K562 (cell line): ENCODE measurements at places on chromosomes 3 and 15. TPM values are rescaled to one million over a fixed set of nuclear protein-coding genes. Genes with fewer than 3 reads are reported as not detected.

Gene LRRC34
- not detected in 2 replicates for polyA plus RNA-seq

Gene NEO1
- 0.13 and 0.40 TPM in 2 replicates for polyA plus RNA-seq

Gene NOX5
- polyA plus RNA-seq: not detected in 2 replicates

Gene NR1I2
- not detected in 2 replicates for polyA plus RNA-seq

Gene ROPN1B
- polyA plus RNA-seq: not detected in 2 replicates

Gene MME
- 2.0 and 3.4 TPM in 2 replicates for polyA plus RNA-seq

Gene CTXN2
- not detected in 2 replicates for polyA plus RNA-seq

Gene PTX3
- 0.33 and 0.53 TPM in 2 replicates for polyA plus RNA-seq

Gene PLSCR5
- not detected in 2 replicates for polyA plus RNA-seq

Gene BOC
- not detected in 2 replicates for polyA plus RNA-seq

Gene KNG1
- polyA plus RNA-seq: not detected in 2 replicates

Gene TMEM212
- not detected in 2 replicates for polyA plus RNA-seq

Gene MOBP
- polyA plus RNA-seq: 0.25 TPM in 1 of 2 replicates, not detected in the other
